ENCODE measurements at places on chromosomes 11 and 22.
A peak's percentile ranks its signal among the peaks of the same experiment; 100 is the strongest.

- no peak for DNase-seq
These were observed 89.8 kb downstream of the PIWIL4 start for GRCh38 chr11:94656968-94657367.

DNA sequence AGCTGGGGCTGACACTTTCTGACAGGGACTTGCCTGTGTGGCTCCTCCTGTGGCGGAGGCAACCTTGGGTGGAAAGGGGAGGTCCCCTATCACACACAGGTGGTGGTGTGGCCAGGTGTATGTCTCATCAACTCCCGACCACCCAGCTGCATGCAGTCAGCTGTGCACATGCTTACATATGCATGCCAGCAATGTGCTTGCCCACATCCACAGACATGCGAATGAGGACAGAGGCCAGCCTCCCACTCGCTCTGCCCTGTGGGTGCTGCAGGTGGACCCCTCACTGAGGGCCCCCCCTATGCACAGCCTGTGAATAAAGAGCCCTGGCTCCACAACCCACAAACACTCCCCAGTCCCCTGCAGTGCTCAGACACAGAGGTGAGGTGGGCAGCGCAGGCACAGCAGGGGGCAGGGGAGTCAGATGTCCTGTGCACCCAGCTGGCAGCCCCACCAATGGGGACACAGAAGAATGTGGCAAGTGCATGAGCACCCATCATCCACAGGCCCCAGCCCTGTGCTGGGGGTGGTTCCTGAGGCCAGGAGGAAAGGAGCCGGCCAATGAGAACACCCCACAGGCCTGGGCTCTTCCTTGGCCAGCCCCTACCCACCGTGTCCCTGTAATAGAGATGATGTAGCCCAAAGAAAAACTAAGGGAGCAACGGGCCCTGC is 9.5 kb downstream of the GNB1L start:
- DNase-seq: no peak

DNA sequence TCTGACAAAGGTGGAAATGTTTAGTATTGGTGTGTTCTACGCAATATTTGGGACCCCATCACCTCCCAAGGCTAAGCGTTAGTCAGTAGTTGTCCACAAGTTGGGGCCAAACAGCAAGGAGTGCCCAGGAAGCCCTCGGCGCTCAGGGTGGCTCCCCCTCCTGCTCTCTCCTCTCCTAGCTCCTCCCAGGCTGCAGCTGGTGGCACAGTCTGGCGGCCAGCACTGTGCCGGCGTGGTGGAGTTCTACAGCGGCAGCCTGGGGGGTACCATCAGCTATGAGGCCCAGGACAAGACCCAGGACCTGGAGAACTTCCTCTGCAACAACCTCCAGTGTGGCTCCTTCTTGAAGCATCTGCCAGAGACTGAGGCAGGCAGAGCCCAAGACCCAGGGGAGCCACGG is 16.8 kb downstream of the CD5 start:
- no peak for DNase-seq

GRCh38 chr11:19845626-19846025 is 133.0 kb downstream of the NAV2 start:
- DNase-seq: no peak

- no peak for DNase-seq
These were observed 51.8 kb upstream of the SLC22A12 start for GRCh38 chr11:64539239-64539638.

GRCh38 chr11:21630934-21631478 is 561.9 kb upstream of the ANO5 start:
- no peak for DNase-seq

- no peak for DNase-seq
These were observed 98.3 kb downstream of the FBXO7 start for GRCh38 chr22:32572741-32573500.

DNA sequence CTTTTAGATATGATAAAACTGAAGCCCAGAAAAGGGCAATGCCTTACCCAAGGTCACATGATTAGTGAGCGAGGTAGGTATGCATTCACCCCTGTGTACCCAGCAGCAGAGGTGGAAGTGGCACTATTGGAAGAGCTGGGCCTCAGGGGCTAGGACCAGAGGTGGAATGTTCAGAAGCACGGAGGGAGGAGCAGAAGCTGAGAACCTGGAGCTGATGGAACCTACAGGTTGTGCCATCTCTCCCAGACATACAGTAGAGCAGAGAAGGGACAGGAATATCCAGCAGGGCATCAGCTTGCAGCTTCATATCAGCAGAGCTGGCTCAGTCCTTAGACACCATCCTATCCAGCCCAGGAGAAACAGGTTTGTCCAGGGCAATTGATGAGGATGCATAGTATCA is 14.6 kb upstream of the FCHSD2 start:
- no peak for DNase-seq

GRCh38 chr22:49577168-49578060 is 250.3 kb downstream of the BRD1 start:
- DNase-seq: no peak

GRCh38 chr11:125874556-125875124 is 12.8 kb upstream of the HYLS1 start:
- DNase-seq: peak; percentile 17

DNA sequence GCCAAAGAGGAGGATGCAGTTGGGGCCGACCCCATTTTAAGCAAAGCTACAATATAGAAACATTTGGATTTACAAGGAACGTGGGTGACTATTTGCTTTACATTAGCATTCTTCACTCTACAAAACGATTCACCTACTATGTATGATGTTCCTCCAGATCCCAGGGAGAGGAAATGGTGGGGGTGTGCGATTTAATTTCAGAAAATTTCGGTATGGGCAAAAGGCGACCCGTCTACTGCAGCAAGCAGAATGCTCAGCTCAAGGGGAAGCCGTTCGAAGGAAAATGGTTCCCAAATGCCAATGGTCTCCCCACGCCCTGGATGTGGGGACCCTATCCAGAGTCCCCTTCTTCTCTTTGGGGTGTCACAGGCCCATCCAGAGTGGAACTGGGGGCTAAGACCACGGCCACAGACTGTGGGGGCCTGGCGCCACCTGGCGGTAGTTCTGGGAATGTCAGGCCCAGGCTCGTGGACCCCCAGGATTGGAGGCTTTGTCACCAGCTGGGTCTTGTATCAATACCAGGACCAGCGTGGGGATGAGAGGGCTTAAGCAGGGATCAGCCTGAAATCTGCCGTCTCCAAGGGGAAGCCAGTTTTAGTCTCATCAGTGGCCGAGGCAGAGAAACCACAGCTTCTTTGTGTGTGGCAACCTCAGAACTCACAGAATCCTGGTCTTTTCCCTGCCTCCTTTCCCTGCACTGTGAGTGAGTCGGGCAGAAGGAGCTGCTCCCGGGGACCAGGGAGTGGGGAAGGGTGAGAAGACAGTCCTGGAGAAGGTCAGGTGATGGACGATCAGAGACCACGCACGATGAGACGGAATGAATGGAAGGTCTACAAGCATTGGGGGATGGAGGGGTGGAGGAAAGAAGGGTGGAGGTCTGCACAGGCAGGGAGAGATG is 8.4 kb downstream of the LRRC10B start:
- DNase-seq: peak; percentile 47

- no peak for DNase-seq
These were observed at the start of gene ELMOD1 for GRCh38 chr11:107590460-107591377. TSS of gene ELMOD1 (plus strand) at chr11:107591147. CDS start at chr11:107618190, 27,043 bp downstream.

- no peak for DNase-seq
These were observed 1.6 kb upstream of the PLAAT4 start for GRCh38 chr11:63534895-63535461.
